Bronchus fibroblast of lung (primary cell): ENCODE measurements at places on chromosomes 3 and 15. TPM values are rescaled to one million over a fixed set of nuclear protein-coding genes. Genes with fewer than 3 reads are reported as not detected.

CADM2 gene
- total RNA-seq: 0.15 TPM in 1 of 2 replicates, not detected in the other

SMAD6 gene
- 4.7 and 7.1 TPM in 2 replicates for total RNA-seq

LIPH gene
- total RNA-seq: under 0.01 TPM in 1 of 2 replicates, not detected in the other

CP gene
- under 0.01 and 0.17 TPM in 2 replicates for total RNA-seq

SPINT1 gene
- 2.5 and 4.3 TPM in 2 replicates for total RNA-seq

PKM gene
- 1,392 and 1,402 TPM in 2 replicates for total RNA-seq

LMCD1 gene
- 73.6 and 87.3 TPM in 2 replicates for total RNA-seq

GCNT3 gene
- total RNA-seq: not detected in 2 replicates

TMC3 gene
- total RNA-seq: not detected in 2 replicates

CDCP1 gene
- total RNA-seq: 22.1 and 23.2 TPM in 2 replicates

PLSCR2 gene
- not detected in 2 replicates for total RNA-seq

EXD1 gene
- not detected in 2 replicates for total RNA-seq

LDHAL6B gene
- total RNA-seq: not detected in 2 replicates

GOLGA8H gene
- 0.15 TPM in 1 of 2 replicates, not detected in the other for total RNA-seq

BNC1 gene
- total RNA-seq: 7.1 and 8.5 TPM in 2 replicates
